Activated naive CD4-positive, alpha-beta T cell treated with anti-CD3 and anti-CD28 coated beads, Interleukin-2, amount 50 U/mL, for 72 hours (primary cell): ENCODE measurements at places on chromosomes 3 and 15. TPM values are rescaled to one million over a fixed set of nuclear protein-coding genes. Genes with fewer than 3 reads are reported as not detected.

DNA sequence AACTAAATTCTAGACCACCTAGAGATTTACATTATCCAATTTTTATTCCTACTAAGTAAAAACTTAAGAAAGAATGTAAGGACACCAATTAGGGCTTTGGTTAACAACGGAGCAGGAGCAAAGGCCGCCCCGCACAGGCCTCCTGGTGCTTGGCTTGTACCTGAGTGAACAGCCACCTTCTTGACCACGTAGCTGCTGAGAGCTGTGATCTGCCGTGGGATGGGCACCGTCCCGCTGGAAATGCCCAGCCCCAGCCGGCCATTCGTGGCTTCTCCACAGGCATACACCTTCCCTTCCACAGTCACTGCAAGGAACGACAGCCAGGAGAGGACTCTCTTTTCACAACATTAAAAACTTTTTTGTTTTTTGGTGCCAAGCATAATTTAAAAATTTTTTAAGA, 79.6 kb upstream of the OCA2 start:
- no peak for DNase-seq

GRCh38 chr3:86234506-86235254, 756.3 kb downstream of the VGLL3 start:
- DNase-seq, result no peak

GRCh38 chr3:32708672-32709283, 23.8 kb downstream of the CNOT10 start:
- no peak for DNase-seq

- DNase-seq, result no peak
Measured at GRCh38 chr3:61662861-61663260, 101.5 kb downstream of the PTPRG start.

- DNase-seq, result no peak
Measured at GRCh38 chr15:72033711-72034110, 84.2 kb downstream of the MYO9A start.

DNA sequence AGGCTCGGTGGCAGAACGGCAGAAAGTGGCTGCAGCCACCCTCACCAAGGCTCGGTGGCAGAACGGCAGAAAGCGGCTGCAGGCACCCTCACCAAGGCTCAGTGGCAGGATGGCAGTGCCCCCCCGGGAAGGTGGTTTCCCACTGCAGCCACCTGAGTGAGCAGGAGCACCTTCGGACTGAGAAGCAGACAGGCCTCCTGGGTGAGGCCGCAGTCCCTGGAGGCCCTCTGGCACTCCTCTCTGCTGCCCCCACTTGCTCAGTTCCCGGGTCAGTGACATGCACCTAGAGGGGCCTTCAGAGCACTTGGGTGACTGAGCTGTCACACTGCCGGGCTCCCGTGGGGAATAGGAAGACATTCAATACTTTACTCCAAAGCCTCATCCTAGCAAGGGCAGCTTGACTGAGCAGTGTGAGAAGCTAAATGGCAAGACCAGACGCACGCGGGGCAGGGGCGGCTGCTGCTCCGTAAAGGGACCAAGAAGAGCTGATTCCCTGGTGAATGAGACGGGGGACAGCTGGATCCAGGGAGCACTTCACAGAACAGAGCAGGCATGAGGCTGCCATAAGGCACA, 62.7 kb downstream of the PCSK6 start:
- DNase-seq, result no peak

- DNase-seq, result peak; percentile 57
Measured at GRCh38 chr15:99450896-99451358, 114.9 kb upstream of the MEF2A start.

- no peak for DNase-seq
Measured at GRCh38 chr3:107989661-107990060, 101.2 kb downstream of the CD47 start.

DNA sequence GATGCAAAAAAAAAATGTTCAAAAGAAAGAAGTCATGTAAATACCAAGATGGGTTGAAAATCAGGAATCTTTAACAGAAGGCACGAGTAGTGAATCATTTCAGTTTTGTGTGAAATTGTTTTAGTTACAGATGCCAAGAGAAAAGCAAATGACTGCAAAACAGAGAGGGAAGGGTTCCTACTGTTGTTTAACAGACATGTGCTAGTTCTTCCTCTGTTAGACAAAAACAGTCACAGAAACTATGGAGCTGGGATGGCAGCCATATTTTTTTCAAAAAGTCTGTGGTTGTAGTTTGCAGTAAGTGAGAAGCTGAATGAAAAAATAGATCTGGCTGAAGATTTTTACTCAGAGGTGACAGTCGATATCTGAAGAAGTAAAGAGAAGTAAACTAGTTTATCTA, 511.9 kb downstream of the ZIC1 start:
- no peak for DNase-seq

DNA sequence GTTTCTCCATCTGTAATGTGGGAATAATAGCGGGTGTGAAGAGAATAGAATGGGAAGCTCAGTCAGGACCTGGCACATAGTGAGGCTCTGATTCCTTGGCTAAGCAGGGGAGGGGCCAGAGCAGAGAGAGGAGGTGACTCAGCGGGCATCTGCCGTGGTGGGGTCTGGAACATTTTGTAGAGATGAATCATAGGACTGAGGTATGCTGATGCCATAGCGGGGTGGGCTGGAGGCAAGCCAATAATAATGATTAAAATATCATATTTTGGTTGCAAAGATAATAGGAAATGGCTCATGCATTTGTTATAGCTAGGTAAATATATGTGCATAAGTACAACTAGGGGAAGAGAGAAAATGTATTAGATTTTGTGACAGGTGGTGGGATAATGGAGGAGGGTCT, 11.2 kb downstream of the TGM4 start:
- DNase-seq, result no peak

DNA sequence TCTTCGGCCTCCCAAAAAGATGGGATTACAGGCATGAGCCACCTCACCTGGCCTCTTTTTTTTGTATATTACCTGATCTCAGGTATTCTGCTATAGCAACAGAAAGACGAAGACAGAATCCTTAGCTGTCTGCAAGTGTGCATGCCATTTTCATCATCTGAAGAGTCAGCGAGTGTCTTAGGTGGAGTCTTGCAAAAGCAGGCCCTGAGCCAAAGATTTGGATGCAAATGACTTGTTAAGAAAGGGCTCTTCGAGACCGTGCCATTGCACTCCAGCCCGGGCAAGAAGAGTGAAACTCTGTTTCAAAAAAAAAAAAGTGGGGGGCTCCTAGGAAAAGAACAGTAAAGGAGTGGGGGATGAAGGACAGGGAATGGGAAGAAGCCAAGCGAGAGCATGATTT, 10.2 kb upstream of the TRIM69 start:
- DNase-seq, result no peak

DNA sequence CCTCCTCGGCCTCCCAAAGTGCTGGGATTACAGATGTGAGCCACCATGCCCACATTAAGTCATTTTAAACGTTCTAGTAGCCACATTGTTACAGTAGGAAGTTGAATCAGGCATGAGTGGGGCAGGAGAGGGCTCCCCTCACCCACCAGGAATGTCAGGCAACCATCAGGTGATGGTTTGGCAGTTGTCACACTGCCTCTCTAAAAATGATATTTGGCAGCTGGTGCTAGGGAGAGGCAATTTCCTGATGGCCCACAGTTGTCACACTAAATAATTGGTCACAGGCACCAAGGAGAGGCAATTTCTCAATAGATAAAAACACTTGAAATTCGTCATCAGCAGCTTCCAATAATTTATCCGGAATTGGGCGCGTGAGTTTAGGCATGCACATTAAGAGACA, 79.2 kb upstream of the ABHD2 start:
- DNase-seq, result no peak

DNA sequence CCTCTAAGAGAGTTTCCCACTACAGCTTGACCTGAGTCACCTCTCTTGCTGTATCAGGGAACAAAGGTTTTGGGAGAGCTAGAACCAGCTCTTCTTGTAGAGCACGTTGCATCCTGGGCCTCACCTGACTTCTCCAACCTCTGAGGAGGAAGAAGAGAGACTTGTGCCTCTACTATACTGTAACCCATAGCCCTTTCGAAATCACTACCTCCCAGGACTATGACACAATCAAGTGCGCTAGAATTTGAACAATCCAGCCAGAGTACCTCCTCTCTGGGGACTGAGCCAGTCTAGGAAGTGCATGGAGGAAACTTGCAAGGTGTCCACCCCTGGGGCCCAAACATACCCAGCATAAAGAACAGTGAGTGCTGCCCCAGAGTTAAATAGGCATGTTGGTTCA, 192.8 kb upstream of the BHLHE40 start:
- no peak for DNase-seq

DNA sequence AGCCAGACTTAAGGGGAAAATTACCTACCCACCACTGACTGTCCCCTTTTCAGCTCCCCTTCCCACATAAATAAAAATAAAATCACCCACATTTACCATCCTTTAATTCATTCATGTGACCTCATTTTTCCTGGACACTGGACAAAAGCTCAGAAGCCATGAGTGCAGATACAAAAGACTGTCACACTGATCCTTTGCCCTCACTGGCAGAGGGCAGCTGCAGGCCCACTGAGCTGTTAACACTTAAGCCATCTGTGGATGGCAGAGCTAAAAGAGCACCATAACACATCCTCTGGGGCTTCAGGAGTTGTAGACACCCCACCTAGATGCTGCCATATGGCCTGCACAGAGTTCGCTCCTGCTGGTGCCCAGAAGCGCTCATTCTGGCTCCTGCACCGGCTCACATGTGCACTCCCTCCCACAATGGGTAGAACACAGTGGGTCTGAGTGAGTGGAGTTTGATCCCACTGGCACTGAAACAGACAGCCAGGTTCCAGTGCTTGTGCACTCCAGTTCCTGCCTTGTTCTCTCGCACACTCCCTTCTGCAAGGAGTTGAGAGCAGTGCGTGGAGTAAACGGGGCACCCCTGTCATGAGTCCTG, 38.8 kb downstream of the EDC3 start:
- DNase-seq, result no peak

- no peak for DNase-seq
Measured at GRCh38 chr15:43872416-43873020, 45.7 kb downstream of the WDR76 start.

DNA sequence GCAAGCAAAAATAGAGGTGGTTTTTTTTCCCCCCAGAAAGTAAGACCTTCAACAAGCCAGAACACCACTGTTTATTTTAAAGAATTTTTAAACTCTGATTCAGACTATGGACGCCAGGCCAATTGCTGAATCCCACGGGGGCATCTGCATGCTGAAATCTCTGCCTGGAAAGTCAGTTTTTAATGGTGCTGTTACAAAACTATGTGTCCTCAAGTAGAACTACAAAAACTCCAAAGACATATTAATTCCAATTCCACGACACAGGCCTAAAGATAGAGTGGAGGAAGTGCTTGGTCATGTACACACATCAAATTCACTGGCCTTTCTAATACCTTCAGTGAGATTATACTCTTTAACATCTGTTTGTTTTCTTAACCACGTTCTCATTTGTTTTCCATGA, 490.5 kb upstream of the NR2F2 start:
- no peak for DNase-seq

- DNase-seq, result no peak
Measured at GRCh38 chr15:28022961-28023360, 76.2 kb downstream of the OCA2 start.

GRCh38 chr3:155032918-155033317, 47.2 kb upstream of the MME start:
- DNase-seq, result no peak

DNA sequence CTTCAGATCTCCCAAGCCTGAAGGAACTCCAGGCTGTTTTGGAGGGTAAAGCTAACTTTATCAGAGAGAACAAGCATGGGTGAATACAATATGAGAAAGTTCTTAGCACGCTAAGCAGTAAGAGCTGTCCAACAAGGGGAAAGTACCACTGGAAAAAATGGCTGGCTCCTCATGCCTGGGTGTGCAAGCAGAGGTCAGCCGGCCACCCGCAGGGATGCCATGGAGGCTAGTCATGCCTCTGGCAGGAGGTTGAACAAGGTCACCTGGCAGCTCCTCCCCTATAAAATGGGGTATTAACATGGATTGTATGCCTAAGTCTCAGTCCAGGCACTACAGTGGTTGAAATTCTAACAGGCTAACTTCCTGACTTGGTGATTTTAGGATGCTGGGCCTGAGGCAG, 75.4 kb upstream of the SLC6A1 start:
- DNase-seq, result no peak

DNA sequence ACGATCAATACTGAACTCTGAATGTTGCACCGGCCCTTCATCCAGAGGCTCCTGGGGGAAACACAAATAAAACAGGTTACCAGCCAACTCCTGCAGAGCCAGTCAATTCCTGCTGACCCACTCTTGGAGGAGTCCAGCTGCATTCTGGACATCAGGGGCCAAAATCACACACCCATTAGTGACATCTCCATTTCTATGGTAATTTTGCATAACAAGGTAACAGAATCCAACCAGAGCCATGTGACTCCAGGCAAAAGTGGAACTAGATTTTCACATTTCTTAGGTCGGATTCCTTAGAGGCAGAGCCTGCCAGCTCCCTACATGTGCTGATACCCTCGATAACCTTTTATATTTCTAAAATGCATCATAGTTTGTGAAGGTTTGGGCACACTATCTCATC, 119.2 kb upstream of the CTNNB1 start:
- no peak for DNase-seq

DNA sequence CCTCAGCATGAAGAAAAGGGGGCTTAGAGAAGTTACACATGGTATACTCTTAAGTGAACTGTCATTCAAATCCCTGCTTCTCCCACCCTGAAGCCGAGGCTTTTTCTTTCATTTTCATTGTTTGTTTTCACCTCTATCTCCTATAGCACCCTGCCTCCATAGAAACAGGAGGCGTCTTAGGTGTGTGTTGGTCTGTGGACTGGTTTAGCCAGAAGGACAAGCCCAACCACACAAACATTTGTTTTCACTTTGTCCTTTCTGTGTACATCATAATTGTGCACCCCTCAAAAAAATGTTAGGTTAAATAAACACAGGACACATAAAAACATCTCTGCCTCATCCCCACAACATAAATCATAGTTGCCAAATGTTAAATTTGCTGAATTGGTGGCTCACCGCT, 73.3 kb upstream of the UBE2E2 start:
- DNase-seq, result no peak

DNA sequence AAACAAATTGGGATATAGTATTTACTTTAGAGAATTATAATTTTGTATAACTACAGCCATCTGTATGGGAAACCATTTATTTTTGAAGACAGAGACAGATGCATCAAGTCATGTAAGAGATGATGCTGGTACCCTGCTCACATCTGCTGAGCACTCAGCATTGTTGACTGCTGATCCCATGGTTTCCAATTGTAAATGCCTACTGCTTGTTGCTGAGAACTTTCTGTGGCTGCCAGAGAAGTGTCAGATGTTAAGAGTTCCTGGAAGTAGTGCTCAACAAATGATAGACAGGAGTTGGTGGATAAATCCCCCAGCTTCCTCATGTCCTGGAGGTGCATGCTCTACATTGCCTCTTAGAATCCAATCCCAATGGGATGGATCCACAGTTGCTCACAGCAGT, 167.1 kb downstream of the OXSM start:
- DNase-seq, result no peak

- DNase-seq, result no peak
Measured at GRCh38 chr3:46370839-46371518, at the start of gene CCR5. TSS of gene CCR5 (plus strand) at chr3:46370946. CDS start at chr3:46372903, 1,957 bp downstream.

- no peak for DNase-seq
Measured at GRCh38 chr15:68641376-68641775, 62.6 kb downstream of the CORO2B start.

Gene RAMAC
- 20.1 TPM for total RNA-seq

Gene DAZL
- total RNA-seq, result not detected

Gene MCCC1
- total RNA-seq, result 27.2 TPM

Gene CD200R1
- total RNA-seq, result 3.5 TPM

Gene USP50
- total RNA-seq, result not detected

Gene LNP1
- 1.9 TPM for total RNA-seq

Gene VIPR1
- total RNA-seq, result 7.0 TPM

Gene UCN2
- 0.21 TPM for total RNA-seq

Gene CPN2
- not detected for total RNA-seq

Gene KCNMB2
- not detected for total RNA-seq

Gene OIP5
- total RNA-seq, result 10.5 TPM

Gene SEC22C
- total RNA-seq, result 37.6 TPM

Gene EFCC1
- not detected for total RNA-seq

Gene WDR93
- not detected for total RNA-seq
